ELF-1 (cell line): ENCODE measurements at places on chromosomes 7 and 10.

- DNase-seq, result no peak
Observed at GRCh38 chr7:24700521-24701260, 56.6 kb downstream of the GSDME start.

DNA sequence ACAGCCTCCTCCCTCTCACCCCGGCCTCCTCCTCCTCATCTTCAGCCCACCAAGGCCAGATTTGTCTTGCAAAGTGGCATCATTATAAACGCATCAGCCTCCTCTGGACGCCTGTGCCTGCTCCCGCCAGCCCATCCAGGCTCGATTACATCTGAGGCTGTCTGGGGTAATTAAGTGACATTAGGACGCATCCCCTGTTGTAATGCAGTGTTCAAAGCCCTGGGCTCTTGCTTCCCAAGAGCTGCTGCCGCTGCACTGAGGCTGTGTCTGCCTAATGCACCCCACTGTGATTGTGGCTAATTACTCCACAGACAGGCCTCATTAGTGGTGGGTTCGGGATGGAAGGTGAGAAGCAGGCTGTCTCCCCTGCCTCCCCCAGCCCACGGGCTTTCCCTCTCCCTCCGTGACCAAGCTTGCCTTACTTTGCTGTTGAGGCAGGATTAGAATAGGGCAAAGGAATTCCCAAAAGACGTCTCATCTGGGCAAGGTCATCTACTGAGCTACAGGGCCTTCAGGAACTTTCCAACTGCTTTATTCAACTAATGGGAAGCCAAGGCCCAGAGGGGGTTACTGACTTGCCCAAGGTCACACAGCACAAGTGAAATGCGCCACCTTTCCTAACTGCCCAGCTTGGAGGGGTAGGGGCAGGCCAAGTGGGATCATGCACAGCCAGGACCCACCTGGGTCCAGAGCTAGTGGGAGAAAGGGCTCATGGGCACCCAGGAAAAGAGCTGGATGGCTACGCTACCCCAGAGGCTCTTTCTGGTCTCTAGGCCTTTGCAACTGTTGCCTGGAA is 66.2 kb upstream of the PCBD1 start:
- DNase-seq, result peak; percentile 24

GRCh38 chr7:9250876-9251275 is 817.5 kb downstream of the NXPH1 start:
- DNase-seq, result peak; percentile 82

- DNase-seq, result peak; percentile 12
Observed at GRCh38 chr7:78165454-78165853, 366.9 kb downstream of the PHTF2 start.

- DNase-seq, result no peak
Observed at GRCh38 chr7:109402107-109402506, 832.4 kb downstream of the DNAJB9 start.

DNA sequence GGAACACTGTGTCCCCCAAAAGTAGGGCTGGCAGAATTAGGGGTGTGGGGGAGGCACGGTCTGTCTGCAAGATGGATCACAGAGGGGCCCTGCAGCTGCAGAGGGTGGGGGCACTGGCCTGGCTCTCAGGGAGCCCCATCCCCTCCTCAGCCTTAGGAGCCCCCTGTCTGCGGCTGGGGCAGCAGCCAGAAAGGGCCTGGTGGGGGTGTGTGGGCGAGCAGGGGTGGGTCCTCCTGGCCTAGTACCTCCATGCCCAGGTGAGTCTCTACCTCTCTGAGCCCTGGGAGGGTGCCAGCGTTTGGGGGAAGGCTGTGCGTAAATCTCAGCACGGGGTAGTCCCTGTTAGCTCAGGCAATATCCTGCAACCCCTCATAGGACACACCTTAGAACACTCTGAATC is 280.5 kb upstream of the PPP2R2D start:
- no peak for DNase-seq

DNA sequence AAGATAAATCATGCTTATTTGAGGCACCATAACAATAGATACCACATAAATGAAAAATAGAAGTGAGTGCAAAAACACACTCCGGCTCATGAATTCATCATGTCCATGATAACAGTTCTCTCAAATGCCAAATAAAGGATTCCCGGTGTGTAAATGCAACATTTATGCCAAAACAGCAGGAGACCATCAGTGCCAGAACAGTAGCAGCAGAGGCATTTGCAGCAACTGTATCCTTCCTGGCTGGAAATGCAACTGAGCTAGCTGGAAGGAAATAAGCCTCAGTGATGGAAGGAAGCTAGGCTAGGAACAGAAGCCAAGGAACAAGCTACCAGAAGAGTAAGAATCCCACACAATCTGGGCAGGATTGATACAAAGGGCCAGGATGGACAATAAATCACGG is 79.9 kb upstream of the THSD7A start:
- no peak for DNase-seq

DNA sequence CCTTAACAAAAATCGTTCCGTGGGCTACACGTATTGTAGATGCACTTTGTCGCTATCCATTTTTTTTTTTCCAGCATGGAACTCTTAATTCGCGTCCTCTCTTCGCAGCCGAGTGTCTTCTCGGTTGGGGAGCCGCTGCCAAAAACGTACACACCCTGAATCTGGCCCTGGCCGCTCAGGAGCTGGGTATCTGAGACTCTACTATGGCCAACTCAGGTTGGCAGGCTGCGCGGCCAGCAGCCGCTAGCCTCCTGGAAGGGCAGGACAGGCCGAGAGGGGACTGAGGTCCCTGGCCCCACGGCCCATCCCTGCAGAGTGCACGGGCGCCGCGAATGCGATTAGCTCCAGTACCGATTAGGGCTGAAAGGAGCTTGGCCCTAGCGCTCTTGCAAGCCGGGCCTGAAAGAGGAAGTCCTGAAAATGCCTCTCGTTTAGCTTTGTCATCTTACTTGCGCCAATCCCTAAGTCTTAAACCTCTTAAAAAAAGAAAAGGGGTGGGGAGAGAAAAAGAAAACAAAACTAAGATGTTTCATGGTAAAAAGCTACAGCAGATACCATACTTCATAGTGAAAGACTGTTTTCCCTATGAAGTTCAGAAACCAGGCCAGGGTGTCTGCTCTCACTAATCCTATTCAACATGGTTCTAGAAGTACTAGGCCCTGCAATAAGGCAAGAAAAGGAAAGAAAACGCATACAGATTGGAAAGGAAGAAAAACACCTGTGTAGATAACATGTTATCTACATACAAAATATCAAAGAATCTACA is 113.2 kb upstream of the RHEB start:
- DNase-seq, result peak; percentile 52

DNA sequence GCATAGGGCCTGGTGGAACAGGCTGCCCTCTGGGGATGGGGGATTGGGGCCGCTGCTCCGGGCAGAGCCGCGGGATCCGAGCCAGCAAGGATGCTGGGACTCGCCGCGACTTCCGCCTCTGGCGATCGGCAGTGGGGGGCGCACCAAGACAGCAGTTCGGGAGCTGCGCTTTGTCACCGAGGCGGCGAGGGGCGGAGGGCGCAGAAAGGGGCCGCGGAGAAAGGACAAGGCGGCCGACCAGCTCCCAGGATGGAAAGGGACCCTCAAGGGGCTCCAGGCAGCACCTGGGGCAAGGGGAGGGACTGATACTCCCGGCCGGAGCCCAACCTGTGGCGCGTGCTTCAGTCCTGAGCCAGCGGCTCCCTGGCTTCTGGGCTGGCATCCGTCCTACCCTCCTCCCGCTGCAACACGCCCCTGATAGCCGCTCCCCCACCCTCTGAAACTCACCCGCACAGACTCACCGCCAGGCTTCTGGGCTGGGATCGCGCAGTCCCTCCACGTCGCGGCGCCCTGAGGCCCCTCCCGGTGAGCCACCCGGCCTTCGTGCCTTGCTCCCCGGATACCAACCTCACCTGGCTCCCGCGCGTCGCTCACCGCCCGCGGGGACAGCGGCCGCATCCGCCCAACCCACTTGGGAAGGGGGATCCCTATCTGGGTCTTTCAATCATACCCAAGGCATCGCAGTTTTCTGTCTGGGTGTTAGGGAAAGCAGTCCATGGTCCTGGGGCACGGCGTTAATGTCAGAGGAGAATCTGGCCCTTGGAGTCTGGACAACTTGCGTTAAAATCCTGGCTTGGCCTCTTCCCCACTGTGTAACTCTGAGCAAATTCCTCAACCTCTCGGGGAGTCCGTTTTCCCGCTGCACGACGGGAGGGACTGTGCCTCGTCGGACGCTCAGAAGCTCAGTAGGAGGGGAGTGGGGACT is 7.0 kb upstream of the EVX1 start:
- DNase-seq, result peak; percentile 88

GRCh38 chr10:32953277-32953927 is 4.6 kb downstream of the ITGB1 start:
- no peak for DNase-seq

DNA sequence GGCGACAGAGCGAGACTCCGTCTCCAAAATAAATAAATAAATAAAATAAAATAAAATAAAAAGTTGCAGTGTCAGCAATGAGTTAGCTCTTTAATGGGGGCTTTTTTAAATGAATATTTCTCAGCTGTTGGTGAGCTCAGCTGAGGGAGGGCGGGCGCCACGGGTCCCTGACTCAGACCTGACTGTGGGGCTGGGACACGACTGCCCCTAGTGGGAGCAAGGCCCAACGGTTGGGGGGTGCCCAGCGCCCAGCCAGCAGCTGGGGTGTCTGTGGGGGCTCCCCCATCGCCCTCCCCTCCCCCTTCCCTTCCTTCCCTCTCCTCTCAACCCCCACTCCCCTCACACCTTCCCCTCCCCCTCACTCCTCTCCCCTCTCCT is 46.6 kb downstream of the PWWP2B start:
- DNase-seq, result no peak

DNA sequence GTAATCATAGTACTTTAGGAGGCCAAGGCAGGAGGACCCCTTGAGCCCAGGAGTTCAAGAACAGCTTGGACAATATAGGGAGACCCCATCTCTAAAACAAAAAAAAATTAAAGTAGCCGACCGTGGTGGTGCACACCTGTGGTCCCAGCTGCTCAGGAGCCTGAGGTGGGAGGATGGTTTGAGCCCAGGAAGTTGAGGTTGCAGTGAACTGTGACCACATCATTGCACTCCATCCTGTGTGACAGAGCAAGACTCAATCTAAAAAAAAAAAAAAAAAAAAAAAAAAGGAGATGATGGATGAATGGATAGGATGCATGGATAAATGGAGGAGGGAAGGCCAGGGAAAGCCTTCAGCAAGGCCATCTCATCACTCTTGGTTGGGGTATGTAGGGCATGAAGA is 33.4 kb upstream of the BMPR1A start:
- no peak for DNase-seq

GRCh38 chr7:152607007-152607406 is 68.9 kb downstream of the XRCC2 start:
- DNase-seq, result no peak

DNA sequence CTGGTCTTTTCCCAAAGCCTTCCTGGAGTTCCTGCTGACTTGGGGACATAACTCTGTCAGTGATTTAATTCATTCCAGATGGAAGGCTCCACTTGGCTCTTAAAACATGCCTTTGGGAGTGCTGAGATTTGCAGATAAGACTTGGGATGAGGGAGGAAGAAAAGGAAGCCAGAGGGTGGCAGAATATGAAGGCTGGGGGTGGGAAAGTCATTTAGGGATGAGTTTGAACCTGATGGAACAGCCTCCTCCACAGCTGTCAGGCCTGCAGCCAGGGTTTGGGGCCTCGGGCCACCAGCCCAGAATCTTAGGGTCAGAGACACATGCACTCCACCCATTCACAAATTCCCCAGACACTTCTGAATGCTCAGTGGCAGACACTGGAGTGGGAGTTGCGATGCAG is 28.4 kb upstream of the EIF5AL1 start:
- no peak for DNase-seq

DNA sequence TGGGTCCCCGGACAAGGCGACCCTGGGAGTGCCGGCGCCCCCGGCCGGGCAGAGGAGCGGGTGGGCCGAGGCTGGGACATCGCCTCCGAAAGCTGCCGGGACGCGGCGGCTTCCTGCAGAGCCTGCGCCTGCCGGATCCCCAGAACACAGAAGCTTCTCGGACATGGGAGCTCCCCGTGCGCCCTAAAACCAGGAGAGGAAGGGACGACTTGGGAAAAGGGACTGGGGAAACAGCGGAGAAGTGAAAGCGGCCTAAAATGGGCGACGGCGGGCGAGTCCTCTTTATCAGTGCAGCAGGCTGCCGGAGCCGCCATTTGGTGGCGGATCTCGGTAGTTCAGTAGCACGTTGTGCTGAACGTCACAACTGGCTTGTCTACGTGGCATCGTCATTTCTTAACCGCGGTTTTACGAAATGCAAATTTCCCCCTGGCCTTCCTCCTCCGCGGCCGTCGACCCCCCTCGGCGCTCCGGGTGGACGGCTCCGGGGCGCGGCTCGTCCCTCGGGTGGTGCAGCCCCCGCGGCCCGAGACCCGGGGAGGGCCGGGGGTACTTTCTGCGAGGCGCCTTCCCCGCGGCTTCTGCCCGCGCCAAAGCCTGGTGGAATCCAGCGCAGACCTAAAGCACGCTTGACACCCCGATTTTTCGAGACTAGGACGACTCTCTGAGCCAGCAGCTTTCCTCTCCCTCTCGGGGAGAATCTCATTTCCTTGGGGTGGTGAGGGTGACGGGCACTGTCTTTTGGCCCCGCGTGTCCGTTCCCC is 9.9 kb upstream of the SPAG6 start:
- peak; percentile 74 for DNase-seq
